ENCODE measurements at places on chromosomes 3 and 15. TPM values are rescaled to one million over a fixed set of nuclear protein-coding genes. Genes with fewer than 3 reads are reported as not detected.

Gene PSTPIP1
- not detected for total RNA-seq

Gene IQCH
- 6.9 TPM for total RNA-seq

- DNase-seq: peak; percentile 53
Measured at GRCh38 chr3:34357461-34357860, 559.0 kb downstream of the PDCD6IP start.

GRCh38 chr15:80991421-80991820 lies 1.8 kb upstream of the MESD start:
- DNase-seq: peak; percentile 78

Gene ALG1L2
- not detected for total RNA-seq

Gene LRRC31
- total RNA-seq: not detected

GRCh38 chr15:35362195-35362829 lies 183.7 kb downstream of the DPH6 start:
- peak; percentile 91 for DNase-seq

DNA sequence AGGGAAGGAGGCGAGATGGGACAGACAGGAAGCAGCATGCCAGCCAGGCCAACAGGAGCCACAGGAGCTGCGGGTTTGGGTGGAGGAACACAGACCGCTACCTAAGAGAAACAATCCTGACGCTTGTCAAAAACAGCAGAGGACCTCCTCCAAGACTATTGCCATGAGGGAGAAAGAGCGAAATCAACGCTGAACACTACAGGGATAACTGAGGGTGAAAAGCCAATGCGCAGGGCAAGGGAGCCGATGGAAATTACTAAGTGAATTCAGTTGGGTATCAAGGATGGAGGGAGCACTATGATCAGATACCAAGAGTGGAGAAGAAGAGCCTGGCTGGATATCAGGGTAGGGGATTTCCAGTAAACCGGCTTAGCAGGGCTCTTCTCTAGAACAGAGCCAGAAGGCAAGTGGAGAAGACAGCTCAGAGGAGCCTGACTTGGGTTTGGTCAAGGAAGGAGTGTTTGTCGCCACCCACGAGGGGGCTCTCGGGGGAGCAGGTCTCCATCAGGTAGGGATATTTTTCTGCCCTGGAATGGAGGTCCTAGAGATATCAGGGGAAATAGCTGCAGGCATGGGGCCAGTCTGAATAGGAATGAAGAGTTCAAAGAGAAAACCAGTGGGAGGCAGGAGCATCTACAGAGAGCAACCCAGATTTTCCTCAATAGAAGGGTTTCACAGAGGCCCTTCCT lies 48.4 kb downstream of the SLC41A3 start:
- no peak for DNase-seq

- DNase-seq: no peak
Measured at GRCh38 chr3:133901847-133902246, 6.2 kb upstream of the RAB6B start.

GRCh38 chr15:45548753-45549520 lies 26.4 kb upstream of the SLC30A4 start:
- no peak for DNase-seq

Gene TERB2
- total RNA-seq: not detected

GRCh38 chr3:57274845-57275244 lies 17.6 kb downstream of the ASB14 start:
- DNase-seq: no peak

GRCh38 chr3:72352176-72352575 lies 496.1 kb downstream of the SHQ1 start:
- no peak for DNase-seq

Gene TM6SF1
- 0.48 TPM for total RNA-seq

- DNase-seq: no peak
Measured at GRCh38 chr3:15787941-15788340, 9.8 kb downstream of the ANKRD28 start.

DNA sequence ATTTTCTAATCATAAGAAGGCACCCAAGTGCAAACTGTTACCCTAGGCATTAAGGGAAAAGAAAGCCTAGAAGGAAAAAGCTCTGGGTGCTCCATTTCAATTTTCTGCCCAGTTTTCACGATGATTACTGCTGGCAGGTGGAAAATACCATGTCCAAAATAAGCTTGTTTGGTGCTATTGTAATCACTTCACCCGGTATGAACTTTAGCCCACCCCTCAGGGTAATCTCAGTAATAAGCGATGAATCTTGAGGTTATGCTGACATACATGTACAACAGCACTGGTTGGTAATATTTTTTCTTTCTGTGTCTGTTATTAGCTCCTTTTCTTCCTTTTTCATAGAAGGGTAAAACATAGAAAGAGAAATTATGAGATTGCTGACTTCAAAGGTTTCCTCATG lies 88.6 kb upstream of the MEX3B start:
- no peak for DNase-seq

GRCh38 chr15:78032671-78033070 lies 44.8 kb downstream of the TBC1D2B start:
- DNase-seq: no peak

Gene PARP15
- total RNA-seq: 0.08 TPM

DNA sequence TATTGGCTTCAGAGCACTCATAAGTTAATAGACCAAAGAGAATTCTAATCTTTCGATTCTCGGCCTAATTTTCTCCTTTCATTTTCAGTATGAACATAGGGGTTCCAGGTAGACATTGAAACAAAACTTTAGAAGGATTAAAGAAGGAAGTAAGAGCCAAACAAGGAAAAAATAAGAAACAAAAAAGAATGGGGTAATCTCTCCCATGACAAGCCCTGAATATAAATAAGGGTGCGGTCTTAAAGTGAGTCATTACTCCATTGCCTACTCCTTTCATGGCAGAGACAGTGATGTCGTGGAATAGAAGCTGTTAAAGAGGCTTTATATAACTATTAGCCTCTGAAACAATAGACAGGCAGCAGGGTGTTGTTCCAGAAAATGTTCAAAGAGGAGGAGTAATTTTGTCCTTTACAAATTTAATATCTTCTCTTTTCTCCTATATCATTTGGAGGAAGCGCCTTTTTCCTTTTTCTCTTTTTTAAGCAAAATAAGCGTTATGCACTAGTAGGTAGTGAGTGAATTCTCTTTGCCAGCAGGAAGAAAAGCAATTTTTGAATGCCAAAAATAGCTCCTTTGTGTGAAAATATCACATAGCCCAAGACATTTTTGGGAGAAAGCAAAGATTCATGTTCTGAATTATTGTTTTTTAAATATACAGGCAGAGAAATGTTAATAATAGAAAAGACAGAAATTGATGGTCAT lies 607.9 kb upstream of the KCNMB2 start:
- DNase-seq: peak; percentile 69

GRCh38 chr3:14787630-14788029 lies 31.1 kb upstream of the FGD5 start:
- no peak for DNase-seq

Gene UROC1
- total RNA-seq: not detected

GRCh38 chr3:136296960-136297359 lies 46.8 kb downstream of the PCCB start:
- no peak for DNase-seq

Gene PGBD4
- 3.6 TPM for total RNA-seq

GRCh38 chr3:153350420-153350819 lies 188.4 kb downstream of the RAP2B start:
- peak; percentile 32 for DNase-seq

Gene DISP2
- 1.6 TPM for total RNA-seq

Gene C3orf70
- 0.05 TPM for total RNA-seq

DNA sequence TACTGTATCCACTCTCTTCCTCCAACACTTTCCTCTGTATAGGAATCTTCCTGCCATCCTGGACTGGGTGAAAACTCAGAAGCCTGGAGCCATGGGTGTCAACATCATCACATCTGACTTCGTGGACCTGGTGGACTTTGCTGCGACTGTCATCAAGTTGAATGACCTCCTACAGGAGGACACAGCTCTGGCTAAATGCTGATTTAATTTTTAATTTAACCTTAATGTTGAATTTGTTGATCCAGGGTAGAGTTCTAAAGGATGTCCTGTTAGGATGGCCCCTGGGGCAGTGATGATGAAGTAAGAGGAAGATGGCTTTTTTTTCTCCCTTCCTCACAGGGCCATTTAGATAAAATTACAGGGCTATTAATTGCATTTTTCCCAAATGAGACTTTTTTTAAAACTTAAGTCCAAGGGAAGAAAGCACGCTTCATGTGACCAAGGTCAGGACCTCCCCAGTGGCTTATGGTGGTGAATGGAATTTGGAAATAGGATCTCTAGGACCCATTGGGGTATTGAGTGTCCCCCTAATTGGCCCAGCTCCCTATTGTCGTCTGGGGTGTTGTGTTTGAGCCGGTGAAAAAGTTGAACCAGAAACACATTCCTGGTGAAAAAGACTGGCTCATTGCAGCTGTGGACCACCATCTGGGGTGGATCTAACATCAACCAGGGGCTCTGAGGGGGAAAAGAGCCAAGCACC lies 125.7 kb upstream of the ZBED2 start:
- peak; percentile 32 for DNase-seq

DNA sequence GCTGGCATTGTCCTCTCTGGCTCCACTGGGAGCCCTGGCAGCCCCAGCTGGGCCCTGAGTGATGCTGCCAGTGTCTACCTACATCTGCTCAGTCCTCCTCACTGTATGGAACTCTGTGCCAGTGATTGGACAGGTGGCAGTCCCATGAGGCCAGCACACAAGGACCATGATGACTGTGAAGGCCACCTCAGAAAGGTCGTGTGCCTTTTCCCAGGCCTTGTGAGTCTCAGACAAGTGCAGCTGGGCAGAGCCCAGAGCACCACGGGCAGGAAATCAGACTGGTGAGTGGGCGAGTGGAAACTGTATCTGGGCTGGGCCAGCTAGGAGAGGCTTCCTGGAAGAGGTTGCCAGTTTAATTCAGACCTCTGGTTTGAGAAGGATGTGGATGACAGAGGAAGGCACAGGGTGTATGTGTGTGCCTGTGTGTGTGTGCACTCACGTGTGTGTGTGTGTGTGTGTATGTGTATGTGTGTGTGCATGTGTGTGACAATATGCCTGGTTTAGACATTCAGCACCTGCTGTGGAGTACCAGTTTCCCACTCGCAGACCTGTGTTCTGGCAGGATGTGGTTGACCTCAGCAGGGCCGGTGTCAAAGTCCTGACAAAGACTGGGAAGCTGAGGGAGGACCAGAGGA lies 7.0 kb downstream of the MAPKAPK3 start:
- DNase-seq: peak; percentile 59

Gene STRIT1
- total RNA-seq: not detected

- no peak for DNase-seq
Measured at GRCh38 chr3:138717348-138717747, 108.8 kb downstream of the FAIM start.

GRCh38 chr3:33911525-33912322 lies 113.3 kb downstream of the PDCD6IP start:
- peak; percentile 35 for DNase-seq

Gene IQCF6
- not detected for total RNA-seq

Gene P2RY13
- total RNA-seq: not detected

DNA sequence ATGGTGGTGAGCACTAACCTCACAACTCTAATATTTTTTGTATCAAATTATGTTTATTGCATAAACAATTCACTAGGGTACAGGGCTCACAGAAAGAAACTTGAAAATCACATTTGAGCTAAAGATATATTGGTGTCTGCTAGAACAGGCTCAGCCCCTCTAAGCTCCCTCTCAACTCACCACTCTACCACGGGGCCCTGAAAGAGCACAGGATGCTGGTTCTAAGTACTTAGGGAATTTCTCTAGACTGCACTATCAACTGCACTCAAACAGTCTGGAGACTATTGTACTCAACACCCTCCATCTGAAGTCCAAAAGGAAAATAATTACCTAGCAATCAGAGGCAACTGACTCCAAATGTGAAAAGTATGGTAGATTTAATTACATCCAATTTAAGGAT lies 98.7 kb upstream of the STRIT1 start:
- peak; percentile 17 for DNase-seq

GRCh38 chr3:66397745-66398144 lies 103.1 kb downstream of the LRIG1 start:
- DNase-seq: no peak

Gene ACAD11
- total RNA-seq: 22.8 TPM

Gene ITIH4
- total RNA-seq: 5.4 TPM

DNA sequence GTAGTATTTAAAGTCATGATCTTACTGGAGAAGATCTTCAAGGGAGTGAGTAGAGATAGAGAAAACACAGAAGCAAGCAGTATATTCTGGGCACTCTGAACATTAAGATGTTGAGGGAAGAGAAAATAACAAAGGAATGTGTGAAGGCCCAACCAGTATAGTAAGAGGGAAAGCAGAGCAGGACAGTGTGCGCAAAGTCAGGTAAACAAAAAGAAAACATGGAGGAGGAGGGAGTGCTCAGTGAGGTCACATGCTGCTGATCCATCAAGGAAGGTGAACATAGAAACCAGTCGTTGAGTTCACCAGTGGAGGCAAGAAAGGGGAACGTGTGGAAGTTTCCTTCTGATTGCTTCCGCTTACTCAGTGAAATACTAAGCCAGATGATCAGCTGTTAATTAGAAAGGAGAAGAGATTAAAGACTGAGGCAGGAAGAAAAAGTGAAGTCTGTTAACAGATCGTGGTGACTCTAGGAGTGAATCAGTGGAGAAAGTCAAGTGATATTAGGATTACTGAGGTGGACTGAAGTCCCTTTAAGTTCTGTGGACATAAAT lies 47.2 kb downstream of the OPA1 start:
- DNase-seq: no peak

DNA sequence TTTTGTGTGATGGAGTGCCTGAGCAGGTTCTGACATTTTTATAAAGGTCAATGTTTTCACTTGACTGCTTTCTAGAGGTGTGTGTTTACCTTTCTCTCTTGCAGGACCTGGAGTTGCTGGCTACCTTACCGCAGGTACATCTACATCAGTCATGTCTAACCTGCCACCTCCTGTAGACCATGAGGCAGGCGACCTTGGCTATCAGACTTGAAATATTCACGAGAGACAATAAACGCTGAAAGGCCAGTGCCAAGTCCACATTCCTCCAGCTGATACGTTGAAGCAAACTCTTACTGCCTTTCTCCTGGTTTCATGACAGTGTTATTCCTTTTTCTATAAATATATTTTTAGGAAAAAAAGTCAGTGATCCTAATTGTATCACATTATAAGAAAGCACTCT lies 59.0 kb upstream of the ACKR4 start:
- no peak for DNase-seq

Gene EXD1
- total RNA-seq: not detected

DNA sequence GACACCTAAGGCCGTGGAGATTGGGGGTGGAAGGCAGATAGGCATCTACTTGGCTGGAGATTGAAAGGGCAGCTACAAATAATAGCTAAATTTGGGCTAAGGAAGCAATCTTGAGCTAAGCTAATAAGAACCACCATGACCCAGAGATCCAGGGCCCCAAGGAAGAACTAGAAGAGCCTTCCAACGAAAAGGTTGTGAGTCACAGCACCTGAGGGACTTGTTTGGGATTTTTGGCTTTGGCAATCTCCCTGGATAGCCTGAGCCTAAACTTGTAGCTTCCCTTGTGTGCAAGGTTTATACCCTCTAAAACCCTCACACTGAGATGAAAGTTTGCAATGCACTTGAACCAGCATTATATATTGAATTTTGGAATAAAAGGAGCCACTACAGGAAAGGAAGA lies 364.0 kb upstream of the IL12A start:
- DNase-seq: no peak

Gene GP9
- not detected for total RNA-seq

Gene SLC9C1
- not detected for total RNA-seq

- DNase-seq: peak; percentile 84
Measured at GRCh38 chr3:15276028-15276724, 56.2 kb downstream of the SH3BP5 start.

Gene NR2E3
- not detected for total RNA-seq

Gene DNAJC13
- total RNA-seq: 46.4 TPM

Measured in myocyte (in vitro differentiated cells).